Dermis blood vessel endothelial cell (primary cell): ENCODE measurements at places on chromosomes 11 and 22. TPM values are rescaled to one million over a fixed set of nuclear protein-coding genes. Genes with fewer than 3 reads are reported as not detected.

XNDC1N gene
- 6.1 and 6.3 TPM in 2 replicates for total RNA-seq

RFPL1 gene
- total RNA-seq: not detected in 2 replicates

- DNase-seq: no peak
Measured at GRCh38 chr11:130212431-130212961, 52.9 kb downstream of the ST14 start.

DNA sequence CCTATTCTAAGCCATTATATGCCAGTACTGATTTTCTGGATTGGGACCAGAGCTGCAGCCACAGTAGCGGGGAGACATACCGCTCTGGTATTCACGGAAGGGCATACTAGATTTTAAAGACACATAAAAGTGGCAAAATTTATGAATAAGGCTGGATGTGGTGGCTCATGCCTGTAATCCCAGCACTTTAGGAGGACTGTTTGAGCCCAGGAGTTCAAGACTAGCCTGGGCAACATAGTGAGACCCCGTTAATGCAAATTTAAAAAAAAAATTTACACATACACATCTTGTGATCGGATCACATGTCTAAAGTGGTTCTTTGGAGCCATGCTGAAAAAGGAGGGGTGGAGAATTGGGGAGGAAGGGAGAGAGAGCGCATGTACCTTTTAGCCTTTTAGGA is 9.0 kb downstream of the RPL27A start:
- no peak for DNase-seq

DNA sequence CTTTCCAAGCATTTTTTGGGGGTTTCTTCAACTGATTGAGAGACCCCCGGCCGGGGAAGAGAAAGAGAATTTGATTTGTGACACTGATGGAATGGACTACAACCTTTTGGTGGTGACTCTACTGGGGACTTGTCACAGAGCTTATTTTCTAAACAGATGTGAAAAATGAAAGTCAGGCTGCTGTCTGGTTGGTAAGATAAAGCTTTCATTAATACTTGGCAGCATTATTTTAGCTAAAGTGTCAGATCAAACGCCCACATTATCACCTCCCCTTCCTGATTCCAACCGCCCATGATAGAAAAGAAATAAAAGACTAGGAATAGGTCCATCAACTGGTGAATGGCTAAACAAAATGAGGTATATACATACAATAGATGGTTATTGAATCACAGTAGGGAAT is 45.6 kb upstream of the EHF start:
- no peak for DNase-seq

OR52W1 gene
- not detected in 2 replicates for total RNA-seq

C11orf91 gene
- total RNA-seq: not detected in 2 replicates

DNA sequence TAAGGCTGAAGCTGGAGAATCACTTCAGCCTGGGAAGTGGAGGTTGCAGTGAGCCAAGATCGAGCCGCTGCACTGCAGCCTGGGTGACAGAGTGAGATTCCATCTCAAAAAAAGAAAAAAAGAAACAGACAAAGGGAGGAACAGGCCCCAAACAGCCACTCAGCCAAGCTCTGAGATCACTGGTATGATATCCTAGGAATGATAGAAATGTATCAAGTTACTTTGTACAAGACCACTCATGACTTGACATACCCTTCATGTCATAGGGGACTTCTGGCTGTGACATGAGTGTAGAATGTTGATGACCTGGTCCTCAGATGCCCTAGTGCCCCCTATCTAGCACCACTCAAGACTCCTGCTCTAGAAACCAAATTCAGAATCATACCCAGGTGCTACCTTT is 216.5 kb downstream of the NAV2 start:
- DNase-seq: no peak

DNA sequence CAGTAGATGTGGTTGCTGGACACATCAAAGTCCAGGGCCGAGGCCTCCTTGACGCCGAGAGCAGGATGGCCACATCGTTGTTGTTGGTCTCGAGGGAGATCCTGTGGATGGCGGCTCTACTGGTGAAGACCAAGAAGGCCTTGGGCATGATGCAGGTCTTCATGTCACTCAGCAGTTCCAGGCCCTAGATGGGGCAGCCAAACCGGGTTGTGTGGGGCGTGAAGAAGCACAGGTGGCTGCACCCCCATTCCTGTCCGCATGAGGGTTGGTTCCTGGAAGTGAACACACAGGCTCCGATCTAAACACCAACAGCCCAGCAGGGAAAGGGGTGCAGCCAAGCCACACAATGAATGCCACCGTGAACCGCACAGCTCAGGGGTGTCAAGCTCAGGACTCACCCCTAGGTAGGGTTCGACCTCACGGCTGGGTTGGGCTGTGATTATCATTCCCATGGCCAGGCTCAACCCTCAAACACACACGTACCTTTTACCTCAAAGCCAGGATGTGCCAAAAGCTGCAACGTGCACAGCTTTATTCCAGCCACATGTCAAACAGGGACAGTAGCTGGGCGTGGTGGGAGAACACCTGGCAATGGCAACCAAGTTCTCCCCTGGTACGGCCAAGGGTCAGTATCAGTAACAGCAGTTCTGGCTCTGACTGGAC is 132.3 kb downstream of the CRYBB2 start:
- no peak for DNase-seq

DNA sequence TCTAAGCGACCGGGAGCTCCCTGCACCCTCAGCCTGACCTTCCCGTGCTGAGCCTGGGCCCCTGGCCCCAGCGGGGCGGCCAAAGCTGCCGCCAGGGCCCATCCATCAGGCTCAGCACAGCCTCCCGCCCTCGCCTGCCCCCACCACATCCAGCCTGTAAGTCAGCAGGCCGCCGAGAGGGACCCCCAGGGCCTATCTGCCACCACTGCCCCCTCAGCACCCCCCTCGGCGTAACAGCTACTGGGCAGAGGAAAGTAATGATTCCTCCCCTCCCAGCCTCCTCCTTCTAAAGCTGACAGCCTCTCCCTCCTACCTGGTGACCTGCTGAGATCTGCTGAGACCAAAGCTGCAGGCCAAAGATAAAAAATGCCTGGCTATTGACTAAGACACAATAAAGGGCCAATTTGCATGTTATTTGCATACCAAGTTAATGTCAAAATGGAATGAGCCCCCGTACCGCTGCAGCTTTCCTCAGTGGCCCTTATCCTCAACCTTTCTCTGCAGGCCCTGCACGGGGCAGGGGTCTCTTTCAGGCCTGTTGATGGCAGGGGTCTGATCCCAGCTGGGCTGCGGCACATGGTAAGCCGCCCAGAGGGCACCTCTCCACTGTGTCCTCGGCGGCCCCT is 51.6 kb downstream of the RPUSD4 start:
- no peak for DNase-seq

- DNase-seq: no peak
Measured at GRCh38 chr11:69825037-69825834, 6.0 kb upstream of the FGF3 start.

FIBIN gene
- 0.05 and 0.17 TPM in 2 replicates for total RNA-seq

- peak; percentile 87 for DNase-seq
Measured at GRCh38 chr11:78228467-78228866, 39.7 kb downstream of the USP35 start.

CTSW gene
- total RNA-seq: not detected in 2 replicates
